GM03348 (cell line): ENCODE measurements at places on chromosomes 3 and 15.

DNA sequence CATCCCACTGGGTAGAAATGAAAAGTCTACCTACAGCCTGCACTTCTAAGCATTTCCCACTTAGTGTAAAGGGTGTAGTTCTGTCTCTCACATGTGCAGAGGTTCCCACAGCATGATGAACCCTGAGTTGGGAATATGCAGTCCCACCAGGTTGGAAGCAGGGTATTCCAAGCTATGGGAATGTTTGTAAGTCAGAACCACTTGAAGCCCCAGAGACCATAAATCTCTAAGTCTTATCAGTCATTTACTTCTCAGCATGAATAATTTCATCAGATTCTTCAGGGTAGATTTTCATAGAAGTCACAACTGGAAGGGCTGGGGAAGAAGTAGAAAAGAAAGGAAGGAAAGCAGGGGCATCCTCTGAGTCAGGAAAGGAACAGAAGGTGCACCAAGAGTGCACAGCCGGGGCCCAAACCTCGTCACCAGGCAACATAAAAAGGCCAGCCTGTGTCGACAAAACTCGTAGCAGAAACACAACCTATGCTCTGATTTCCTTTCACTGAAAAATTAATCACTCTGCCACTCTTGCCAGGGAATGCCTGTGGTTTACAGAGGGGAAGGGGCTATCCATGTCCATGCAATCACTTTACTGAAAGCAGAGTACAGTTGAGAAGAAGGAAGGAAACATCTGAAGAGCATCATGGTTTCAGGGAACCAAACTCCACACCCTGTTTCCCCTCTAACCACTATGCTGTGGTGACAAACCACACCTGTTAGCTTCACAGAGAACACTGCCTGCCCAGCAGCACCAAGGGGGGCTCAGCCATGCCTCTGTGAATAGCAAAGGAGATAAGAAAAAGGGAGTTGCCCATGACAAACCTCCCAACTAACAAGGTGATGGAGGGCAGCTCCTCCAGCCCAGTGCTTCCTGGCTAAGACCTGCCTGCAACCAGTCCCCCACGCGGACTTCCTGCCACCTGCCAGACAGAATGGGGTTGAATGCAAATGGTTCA is 40.5 kb downstream of the SH3BP5 start:
- DNase-seq: no peak

- no peak for DNase-seq
Measured at GRCh38 chr15:80568876-80569605, 126.1 kb upstream of the ABHD17C start.

GRCh38 chr3:157542711-157543500 is 39.7 kb upstream of the VEPH1 start:
- DNase-seq: peak; percentile 88

- DNase-seq: peak; percentile 36
Measured at GRCh38 chr3:17355591-17355990, 386.8 kb downstream of the TBC1D5 start.

DNA sequence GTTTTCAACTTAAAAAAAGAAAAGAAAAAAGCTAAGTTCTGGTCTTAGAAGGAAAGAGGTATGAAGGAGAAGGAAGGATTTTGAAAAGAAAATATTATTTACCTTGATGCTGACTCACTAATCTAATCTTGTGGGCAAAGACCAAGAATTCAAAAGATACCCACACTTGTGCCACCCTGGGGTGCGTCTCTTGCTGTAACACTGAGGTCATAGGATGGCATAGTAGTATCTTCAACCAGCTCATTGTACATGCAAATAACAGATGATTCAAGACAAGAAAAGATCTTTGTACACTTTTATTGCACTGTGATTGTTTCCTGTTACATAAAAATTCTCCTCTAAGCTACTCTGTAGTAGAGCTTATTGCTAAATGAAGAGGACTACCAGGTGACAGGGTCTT is 17.3 kb downstream of the PLS1 start:
- no peak for DNase-seq

- no peak for DNase-seq
Measured at GRCh38 chr15:49664716-49665115, 43.9 kb downstream of the DTWD1 start.

DNA sequence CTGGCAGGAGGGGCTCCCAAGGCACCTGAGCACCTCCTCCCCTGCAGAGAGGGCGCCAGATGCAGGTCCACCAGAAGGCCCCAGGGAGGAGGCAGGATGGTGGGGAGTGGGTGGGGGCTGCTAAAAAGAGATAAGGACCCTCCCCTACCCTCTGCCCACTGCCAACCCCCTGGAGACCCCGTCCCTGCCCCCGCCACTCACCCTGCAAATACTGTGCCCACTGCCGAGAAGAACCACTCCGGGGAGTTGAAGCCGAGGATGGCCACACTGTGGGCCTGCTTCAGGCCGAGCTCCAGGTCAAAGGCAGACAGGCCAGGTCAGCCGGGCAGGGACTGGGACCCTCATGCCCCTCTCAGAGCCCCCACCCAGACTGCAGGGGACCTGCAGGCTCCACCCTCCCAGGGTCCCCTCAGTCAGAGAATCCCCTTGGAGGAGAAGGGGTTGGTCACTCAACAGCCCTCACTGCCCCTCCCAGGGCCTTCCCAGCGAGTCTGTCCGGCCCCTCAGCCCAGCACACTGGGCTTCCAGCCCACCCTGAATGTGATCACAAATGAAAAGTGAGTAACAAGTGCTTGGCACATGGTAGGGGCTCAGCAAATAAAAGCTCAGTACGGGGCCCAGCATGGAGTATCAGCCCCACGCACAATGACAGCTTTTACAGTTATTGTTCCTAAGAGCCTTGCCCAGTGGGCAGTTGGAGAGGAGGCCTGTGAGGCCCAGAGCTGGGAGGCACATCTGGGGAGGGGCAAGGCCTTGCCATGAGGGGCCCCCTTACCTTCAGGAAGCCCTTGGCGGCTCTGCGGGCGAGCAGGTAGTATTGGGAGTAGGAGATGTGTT is 40.4 kb downstream of the ACSBG1 start:
- no peak for DNase-seq

DNA sequence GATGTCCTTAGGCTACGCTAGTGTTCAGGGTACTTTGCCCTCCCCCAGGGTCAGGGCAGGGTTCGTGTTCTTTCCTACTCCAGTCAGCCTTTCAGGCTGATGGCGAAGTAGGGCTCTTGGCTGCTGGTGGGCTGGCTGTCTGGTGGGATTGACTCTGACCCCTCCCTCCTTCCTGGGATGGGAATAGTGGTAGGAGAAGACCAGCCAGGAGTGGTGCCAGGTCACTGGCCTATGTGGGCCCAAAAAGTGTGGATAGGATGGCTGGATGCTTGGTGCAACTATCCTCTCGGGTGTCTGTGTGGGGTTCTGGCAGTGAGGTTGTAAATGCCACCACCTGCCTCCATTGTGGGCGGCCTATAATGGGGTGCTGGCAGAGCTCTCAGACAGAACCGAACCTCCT is 20.4 kb upstream of the EXOG start:
- no peak for DNase-seq

DNA sequence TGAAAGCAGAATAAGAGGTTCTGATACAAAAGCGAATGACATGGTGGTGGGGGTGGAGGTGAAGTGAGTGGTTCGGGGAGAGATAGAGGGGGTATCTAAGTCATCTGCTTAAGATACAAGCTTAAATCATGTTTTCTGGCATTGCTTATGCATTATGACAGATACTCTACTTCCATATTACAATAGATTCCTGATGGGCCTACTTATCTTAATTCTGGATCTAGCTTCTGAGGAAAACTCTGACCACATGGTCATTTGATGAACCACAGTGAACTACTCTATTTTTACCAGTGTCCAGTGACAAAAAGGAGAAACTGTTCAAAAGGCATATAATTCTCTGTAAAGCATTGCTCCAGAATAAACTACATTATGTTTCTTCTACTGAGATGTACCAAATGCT is 673.7 kb upstream of the CCDC54 start:
- no peak for DNase-seq

GRCh38 chr3:83628471-83628870 is 1330.3 kb upstream of the CADM2 start:
- DNase-seq: no peak

DNA sequence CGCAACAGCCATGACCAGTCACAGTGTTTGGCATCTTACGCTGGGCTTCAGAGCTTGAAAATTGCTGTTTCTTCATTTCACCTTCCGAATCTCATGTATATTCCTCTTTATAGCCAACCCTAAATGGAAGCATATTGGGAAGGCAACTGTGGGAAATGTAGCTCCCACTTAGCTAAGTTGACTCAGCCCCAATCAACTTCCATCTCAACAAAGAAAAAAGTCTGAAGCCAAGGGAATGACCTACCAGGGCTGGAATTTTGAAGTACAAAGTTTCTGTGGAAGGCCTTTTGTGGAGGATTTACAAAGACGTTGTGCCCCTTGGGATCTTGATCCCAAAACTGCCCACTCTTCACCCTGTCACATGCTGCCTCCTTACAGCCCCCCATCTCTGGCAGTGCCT is 85.2 kb upstream of the OXTR start:
- DNase-seq: peak; percentile 37

DNA sequence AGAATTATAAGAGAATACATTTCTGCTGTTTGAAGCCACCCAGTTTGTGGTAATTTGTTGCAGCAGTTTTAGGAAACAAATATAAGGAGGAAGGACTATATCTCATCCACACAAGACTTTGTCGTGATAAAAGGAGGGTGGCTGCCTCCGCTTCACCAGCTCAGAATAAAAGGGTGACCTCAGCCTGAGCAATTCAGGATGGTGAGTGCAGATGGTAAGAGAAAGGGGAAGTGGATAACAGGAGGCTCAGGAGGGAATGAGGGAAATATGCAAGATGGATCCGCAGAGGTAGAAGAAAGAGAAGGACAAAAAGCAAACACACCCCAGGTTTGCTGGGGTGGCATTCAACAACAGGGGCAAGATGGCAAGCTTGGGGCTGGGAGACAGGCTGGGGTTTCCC is 108.1 kb upstream of the TNFAIP8L3 start:
- no peak for DNase-seq

DNA sequence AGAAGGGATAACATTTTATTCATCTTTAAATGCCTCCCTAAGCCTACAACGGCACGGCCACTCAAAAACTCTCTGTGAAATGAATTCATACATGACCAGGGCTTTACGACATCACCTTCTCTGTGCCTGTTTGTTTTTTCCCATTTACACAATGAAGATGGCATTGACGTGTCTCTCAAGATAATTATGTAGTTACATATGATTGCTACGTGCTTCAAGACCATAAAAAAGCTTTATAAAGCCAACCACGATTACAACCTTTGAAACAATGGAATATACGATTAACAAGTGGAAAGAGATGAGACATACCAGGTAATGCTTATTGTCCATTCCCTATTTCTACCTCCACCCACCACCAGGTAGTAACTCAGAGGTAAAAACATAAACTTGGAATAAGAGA is 168.4 kb downstream of the P3H2 start:
- no peak for DNase-seq

- no peak for DNase-seq
Measured at GRCh38 chr15:94236608-94237007, 5.2 kb downstream of the MCTP2 start.

GRCh38 chr3:188432802-188433520 is 279.0 kb downstream of the LPP start:
- DNase-seq: no peak

DNA sequence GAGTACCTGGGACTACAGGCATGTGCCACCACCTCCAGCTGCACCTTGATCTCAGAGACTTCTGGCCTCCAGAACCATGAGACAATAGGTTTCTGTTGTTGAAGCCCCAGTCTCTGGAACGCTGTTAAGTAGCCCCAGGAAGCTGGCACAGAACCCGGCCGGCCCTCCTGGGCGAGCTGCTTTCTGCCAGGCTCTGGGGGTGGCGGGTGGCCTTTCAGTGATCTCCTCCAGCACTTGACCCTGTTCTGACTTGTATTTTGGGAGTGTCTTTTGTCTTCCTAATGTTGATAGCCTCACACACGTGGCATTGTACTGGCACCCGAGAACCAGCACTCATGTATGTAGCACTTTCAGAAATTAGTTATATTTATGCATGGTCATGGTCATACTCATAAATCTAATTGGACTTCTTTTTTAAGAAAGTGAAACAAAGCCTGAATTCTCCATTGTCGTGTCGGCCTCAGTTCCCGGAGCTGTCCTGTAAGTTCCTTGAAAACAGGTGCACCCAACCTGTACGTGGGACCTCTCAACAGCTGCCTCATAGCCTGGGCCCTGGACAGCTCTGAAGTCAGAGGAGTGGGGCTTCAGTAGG is 74.0 kb downstream of the TFRC start:
- DNase-seq: no peak

GRCh38 chr15:45857291-45857690 is 222.5 kb downstream of the SQOR start:
- DNase-seq: no peak

GRCh38 chr15:98131924-98132323 is 171.4 kb downstream of the ARRDC4 start:
- DNase-seq: no peak

DNA sequence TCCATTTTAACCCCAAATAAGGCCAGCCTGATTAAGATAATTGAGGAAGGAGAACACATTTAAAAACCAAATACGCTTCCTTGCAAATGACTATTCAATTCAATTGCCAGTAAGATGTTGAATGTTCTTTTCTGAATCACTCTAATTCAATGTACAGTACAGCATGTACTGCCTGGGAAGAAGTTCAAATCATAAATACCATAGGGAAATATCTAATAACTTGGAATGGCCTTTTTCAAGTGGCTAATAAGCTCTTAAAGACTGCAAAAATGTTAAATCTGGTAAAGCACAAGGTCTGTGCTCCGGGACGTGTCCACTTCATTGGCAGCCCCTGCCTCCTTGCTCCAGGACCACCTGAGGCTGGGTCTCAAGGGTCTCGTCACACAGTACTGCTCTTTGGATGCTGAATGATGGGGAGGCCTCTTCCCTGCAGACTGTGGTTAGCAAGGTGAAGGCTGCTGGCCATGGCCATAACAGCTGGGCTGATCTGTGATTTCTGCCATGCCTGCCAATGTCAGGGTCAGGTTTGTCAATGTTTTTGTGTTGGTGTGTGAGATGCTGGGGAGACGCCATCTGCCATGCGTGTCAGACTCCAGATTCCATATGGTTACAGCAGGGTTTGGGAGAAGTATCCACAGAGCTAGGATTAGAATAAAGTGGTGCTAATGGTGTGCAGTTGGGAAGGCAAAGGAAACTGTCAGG is 300.5 kb downstream of the ADAMTS17 start:
- DNase-seq: no peak

DNA sequence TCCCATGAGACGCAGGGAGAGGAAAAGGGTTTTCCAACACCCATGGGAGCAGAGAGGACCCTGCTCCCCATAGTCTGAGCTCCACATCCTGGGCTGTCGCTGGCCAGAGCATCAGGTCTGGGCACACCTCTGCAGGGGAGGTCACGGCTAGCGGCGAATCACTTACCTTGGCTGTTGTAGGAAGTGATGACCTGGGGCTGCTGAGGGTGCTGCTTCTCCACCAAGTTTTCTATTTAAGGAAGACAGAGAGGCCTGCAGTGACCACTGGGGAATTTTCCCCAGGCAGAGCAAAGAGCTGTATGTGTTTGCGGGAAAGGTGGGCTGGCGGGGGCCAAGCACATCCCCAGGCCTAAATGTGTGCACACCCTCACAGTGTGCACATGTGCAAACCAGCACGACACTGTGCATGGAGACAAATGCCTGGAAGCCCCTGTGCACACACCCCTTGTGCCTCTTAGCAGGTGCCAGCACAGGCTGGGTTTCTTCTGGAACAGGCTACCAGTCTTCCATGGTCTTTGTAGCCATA is 7.6 kb downstream of the KY start:
- DNase-seq: no peak
